ENCODE measurements at places on chromosomes 13 and 19. TPM values are rescaled to one million over a fixed set of nuclear protein-coding genes. Genes with fewer than 3 reads are reported as not detected.
A peak's percentile ranks its signal among the peaks of the same experiment; 100 is the strongest.

The GPC5 gene
- 0.57 TPM for total RNA-seq

The ZNF83 gene
- total RNA-seq, result 72.1 TPM

The PLIN5 gene
- total RNA-seq, result 5.7 TPM

DNA sequence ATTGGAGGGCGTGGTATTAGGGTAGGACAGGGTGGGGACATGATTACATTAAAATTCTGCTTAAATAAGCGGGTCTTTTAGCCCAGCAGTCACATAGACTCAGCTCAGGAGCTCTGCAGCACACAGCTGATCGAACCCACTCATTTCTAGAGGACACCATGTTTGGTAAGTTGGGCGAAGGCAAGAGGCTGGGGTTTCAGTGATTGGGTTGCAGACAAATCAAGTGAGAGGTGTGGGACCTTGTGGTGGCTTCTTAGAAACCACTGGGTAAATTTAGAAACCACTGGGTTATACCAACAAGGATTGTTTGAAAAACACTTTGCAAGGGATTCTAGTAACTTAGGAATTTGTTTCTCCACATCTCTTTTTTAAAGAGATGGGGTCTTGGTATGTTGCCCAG lies at the start of gene LEUTX:
TSS of gene LEUTX (plus strand) at position 92 of the 400 bp plus-strand sequence. CDS start at position 159, 67 bp downstream.
- no peak for DNase-seq

- DNase-seq, result peak; percentile 28
Observed at GRCh38 chr19:32676186-32676894, 692 bp downstream of the RGS9BP start.

- DNase-seq, result no peak
Observed at GRCh38 chr13:59497621-59498247, 666.0 kb downstream of the DIAPH3 start.

DNA sequence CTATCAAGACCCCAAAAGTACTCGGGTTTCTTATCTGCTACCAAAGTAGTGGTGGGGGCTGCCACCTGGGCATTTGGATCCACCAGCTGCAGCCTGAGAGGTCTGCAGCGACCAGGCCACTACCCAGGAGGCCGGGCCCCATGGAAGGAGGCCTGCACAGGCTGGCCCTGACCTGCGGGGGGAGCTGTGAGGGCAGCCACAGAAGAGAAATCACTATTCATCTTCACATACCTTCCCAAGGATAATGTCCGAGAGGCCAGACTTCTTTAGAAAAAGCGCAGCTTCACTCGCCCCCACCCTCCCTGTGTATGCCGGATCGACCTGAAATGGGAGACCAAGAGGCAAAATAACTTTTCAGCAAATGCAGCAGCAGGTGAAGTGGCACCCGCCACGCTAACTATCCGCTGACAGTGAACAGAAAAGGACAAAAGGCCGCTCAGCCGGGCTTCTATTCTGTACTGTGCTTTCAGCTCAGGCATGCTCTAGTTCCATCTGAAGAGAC lies 30.1 kb downstream of the EPS15L1 start:
- peak; percentile 32 for DNase-seq

The ZNF506 gene
- 18.6 TPM for total RNA-seq

- DNase-seq, result peak; percentile 89
Observed at GRCh38 chr19:45443462-45444317, 20.0 kb upstream of the ERCC1 start.

- DNase-seq, result no peak
Observed at GRCh38 chr19:1259206-1259875, 9.8 kb upstream of the CIRBP start.

GRCh38 chr19:1767464-1767933 lies 14.2 kb downstream of the ONECUT3 start:
- peak; percentile 69 for DNase-seq

GRCh38 chr13:74528734-74529513 lies 394.7 kb upstream of the KLF12 start:
- DNase-seq, result no peak

The ZNF525 gene
- 27.2 TPM for total RNA-seq

DNA sequence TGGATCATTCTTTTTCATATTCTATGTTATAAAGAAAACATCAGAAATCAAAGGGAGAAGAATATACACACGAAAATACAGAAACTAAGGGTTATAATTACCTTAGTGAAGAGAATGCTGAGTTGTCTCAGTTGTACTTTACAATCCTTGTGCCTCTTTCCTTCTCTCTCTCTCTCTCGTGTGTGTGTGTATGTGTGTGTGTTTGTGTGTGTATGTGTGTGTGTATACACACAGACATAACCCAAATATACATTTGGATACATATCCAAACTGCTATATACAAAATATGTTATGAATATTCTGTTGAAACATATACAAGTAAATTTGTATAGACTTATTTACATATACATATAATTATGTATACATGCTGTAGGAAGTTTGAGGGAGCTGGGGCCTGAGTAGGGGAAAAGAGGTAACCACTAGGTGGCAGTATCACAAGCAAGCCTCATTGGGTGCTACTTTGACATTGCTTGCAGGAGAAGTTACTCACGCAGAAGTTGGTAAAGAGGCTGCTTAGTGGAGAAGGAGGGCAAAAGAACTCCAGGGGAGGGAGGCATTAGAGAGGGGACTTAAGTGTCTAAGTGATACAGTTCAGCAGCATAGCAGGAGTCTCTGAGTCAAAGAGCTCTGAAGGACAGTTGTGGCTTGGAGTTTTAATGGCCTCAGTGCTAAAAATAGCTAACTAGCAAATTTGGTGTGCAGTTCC lies 465.1 kb upstream of the PCDH20 start:
- DNase-seq, result no peak

- DNase-seq, result no peak
Observed at GRCh38 chr13:38121267-38121666, 228.4 kb upstream of the UFM1 start.

DNA sequence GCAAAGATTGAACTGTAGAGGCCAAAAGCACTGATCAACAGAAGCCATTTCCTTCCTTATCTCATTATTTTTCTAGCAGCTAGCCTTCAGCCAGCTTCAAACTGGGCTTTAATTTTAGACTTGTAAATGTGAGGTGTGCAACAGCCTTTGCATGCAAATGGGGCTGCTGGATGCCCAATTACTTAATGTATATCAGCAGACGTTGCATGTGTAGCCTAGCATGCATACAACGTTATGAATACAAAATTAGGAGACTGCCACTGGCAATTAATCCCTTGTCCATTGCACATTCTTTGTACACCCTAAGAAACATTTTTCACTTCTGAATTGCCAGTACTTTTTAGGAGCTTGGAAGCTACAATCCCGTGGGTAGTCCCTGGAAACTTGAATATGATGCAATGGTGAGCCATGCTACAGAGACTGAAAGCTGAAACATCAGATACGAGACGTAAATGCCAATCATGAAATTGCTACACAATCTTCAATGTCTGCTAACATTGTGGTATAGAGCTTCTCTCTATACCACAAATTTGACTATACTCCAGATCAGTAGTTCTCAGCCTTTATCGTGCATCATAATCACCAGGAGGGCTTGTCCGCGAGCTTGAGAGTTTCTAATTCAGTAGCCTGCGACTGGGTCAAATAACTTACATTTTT lies 20.2 kb downstream of the EPSTI1 start:
- DNase-seq, result no peak

The ZFP14 gene
- 19.2 TPM for total RNA-seq

GRCh38 chr13:37791699-37792098 lies 77.9 kb downstream of the TRPC4 start:
- no peak for DNase-seq

The PVR gene
- total RNA-seq, result 64.3 TPM
